ENCODE measurements at places on chromosomes 4 and X.

DNA sequence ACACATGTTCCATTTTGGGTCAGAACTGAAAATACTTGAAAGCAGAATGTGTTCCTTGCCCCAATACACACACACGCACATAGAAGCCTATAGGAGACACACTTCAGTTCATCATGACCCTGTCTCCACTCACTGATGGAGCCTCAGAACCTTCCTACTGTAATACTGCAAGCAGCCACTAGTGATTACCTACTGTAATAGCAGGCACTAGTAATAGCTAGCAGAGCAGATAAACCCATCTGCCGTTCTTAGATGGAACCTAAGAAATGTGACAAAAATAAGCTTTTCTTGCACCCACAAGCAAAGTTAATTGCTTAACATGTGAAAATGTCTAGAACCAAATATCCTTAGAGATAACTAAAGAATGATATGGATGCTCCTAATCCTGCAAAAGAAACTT lies 13.6 kb downstream of the AMTN start:
- DNase-seq, result no peak

DNA sequence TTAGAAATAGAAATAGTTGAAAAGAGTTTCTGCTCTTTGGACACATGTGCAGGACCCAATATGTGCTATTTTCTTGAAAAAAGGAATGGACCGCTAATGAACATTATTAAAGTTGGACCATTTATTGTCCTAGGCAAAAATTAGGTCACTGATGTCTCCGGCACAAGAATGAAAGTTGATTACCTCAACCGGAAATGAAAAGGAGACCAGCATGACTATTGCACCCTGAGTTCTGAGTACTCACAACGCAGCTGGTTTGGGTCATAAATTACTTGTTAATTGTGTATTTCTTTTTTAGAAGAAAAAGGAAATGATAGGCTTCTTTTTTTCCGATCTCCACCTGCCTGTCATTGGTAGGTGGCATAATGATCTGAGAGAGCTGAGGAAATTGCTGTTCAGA lies 232.7 kb downstream of the ARHGAP24 start:
- no peak for DNase-seq

DNA sequence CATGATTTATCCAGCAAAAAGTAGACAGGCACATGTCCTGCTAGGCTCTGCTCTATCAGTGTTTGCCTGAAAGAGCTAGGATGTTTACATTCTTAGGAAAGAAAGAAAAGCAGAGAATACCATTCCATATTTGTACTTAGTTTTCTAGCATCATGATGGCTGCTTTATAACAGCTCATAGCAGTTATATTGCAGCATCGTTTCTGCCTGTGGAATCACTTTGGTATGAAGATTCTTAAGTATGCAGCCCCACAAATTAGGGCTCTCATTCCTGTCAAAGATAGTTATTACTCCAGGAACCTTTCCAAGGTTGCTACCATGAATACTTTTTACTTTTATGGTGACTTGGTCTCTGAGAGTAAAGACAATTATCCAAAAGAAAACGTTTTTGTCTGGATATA lies 119.0 kb upstream of the MYOZ2 start:
- DNase-seq, result no peak

DNA sequence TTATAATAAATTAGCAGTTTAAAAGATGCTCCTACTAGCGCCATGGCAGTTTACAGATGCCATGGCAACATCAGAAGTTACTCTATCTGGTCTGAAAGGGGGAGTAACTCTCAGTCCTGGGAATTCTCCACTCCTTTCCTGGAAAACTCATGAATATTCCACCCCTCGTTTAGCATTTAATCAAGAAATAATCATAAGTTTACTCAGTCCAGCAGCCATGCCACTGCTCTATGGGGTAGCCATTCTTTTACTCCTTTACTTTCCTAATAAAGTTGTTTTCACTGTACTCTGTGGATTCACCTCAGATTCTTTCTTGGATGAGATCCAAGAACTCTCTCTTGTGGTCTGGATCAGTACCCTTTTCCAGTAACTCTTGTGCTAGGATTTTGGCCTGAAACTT lies 52.3 kb downstream of the GUCY1B1 start:
- DNase-seq, result no peak

GRCh38 chrX:24482823-24483415 lies 17.8 kb downstream of the PDK3 start:
- DNase-seq, result no peak

- no peak for DNase-seq
Measured at GRCh38 chr4:184590196-184590595, 59.1 kb downstream of the CASP3 start.

DNA sequence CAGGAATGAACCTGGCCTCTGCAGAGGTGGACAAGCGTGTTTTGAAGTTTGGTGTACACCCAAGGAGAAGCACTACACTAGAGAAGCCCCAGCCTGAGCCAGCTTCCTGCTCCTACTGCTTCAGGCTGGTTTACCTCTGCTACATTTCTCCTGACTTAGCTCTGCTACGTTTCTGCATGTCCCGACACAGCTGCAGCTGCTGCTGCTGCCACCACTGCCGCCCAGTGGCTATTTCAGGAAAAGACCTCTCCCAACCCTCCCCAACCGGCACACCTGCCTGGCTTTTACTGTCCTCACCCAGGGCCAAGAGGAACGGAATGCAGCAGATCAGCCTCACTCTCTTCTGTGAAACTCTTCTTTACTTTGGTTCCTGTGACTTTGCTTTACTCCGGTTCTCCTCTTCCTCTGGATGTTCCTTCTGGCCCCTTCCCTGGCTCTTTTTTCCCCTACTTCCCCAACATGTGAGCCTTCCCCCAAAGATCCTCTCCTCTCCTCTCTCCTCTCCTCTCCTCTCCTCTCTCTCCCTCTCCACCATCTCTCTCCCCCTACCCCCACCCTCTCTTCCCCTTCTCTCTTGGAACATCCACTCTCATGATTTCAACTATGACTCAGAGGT lies 3.1 kb upstream of the P2RY4 start:
- DNase-seq, result no peak

GRCh38 chr4:1247864-1248244 lies 1.1 kb downstream of the CTBP1 start:
- no peak for DNase-seq

- DNase-seq, result no peak
Measured at GRCh38 chr4:156968479-156968984, 3.1 kb downstream of the PDGFC start.

- DNase-seq, result no peak
Measured at GRCh38 chrX:111507933-111508332, 3.5 kb upstream of the SERTM2 start.

DNA sequence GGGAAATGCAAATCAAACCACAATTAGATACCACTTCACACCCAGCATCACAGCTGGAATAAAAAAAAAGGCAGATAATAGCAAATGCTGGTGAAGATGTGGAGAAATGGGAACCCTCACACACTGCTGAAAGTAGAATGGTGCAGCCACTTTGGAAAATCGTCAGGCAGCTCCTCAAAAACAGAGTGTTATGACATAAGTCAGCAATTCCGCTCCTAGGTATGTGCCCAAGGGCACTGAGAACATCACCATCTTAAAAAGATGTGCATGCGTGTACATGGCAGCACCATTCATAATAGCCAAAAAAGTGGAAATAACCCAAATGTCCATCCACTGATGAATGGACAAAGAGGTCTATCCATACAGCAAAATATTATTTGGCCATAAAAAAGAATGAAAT lies 28.0 kb downstream of the HMX1 start:
- DNase-seq, result no peak

DNA sequence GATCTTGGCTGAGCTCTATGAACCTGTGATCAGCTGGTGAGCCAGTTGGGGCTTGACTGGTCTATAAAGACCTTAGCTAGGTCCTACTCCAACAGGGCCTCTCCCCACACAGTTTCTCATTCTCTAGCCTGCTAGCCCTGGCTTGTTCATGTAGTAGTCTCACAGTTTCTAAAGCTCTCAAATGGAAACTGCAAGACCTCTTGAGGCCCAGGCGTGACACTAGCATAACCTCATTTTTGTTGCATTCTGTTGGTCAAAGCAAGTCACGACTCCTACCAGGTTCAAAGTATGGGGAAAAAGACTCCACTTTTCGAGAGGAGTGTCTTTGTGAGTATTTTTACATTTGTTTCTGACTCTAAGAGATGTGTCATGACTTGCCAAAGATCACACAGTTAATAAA lies 50.9 kb downstream of the CEP44 start:
- no peak for DNase-seq

DNA sequence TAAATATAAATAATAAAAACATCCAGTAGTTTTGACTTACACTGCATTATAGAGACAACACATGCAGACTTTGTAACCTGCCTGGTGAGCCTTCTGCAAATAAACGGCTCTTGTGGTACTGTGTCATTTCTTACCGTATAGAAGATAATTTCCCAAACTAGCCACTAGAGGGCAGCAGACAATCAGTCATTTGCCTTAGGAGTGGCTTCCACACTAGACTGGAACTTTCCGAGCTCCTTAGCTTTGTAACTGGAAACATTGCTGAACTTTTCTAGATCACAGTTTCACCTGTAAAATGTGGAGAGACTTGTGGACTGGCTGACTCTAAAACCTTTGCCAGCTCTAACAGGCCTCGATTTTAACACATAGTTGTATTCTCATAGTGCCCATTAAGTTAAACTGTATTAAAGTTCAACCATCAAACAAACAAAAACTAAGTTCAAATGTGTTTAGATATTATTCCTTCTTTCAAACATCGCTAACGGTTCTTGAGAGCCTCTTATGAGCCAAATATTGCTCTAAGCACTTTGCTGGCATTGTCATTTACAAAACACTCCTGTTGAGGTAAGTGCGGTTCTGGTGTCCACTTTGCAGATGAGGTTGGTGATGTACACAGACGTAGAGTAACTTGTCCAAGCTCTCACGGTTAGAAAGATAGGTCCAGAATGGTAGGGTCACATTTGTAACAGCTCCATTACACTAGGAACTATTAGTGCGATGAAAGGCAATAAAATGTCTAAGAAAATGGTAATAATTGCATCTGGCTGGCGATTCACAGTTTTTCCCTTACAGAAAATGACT lies 345.5 kb downstream of the ANK2 start:
- DNase-seq, result no peak

DNA sequence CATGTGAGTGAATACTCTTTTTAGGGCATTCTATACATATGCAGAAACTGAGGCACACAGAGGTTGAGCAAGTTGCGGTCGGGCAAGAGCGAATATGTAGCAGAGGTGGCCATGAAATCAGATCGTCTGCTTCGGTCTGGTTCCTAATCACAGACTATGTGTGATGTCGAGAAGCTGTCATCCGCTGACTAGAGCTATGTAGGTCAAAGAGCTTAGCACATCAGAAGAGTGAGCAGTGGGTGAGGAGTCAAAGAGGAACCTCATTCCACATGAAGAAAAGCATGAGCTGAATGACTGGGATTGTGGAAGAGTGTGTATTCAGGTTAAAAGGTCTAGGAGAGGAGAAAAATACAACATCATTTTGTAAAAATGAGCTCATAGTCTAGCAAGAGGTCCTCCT lies 19.0 kb downstream of the GAB3 start:
- DNase-seq, result no peak

DNA sequence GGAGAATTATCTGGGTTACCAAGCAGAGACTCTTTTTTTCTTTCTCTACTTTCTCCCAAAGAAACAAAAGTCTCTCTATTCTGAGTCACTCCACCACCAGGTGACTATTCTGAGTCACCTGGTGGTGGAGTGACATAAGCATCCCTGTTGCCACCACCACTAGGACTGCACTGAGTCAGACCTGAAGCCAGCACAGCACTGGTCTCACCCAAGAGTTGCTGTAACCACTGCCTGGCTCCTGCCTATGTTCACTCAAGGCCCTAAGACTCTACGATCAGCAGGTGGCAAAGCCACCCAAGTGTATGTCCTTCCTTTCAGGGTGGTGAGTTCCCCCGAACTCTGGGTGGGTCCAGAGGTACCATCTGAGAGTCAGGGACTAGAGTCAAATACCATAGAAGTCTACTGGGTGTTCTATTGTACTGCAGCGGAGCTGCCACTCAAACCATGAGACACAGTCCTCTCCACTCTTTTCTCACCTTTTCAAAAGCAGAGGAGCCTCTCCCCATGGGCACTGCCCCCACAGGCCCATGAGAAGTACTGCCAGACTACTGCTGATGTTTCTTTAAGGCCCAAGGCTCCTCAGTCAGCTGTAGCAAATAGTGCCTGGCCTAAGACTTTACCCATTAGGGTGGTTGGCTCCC lies 209.6 kb upstream of the IRS4 start:
- DNase-seq, result no peak

DNA sequence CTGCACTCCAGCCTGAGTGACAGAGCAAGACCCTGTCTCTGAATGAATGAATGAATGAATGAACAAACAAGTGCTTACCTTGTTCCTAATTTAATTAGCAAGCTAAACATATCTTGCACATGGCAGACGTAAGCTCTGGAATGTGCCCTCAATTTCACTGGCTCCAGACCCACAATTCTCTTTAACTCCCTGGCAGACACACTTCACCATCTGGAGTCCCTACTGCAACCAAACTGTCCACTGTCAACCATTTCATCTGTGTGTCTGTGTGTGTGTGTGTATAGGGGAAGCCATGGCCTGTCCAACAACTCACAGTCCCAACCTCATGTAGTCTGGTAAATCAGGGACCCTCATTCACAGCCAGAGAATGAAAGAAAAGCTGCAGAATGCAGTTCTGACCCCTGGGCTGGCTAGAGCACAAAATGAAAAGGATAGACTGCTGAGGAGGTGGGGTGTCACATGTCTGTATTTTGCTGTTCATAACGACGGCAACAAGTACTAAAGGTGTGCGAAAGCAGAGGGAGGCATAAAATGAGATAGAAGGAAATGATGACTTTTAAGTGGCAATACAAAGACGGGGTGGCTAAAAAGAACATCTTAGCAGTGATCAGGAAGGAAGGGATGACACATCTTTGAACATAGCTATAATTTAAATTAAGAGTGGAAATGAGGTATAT lies 114.1 kb downstream of the TSPAN5 start:
- no peak for DNase-seq

- no peak for DNase-seq
Measured at GRCh38 chr4:153936121-153936520, 147.2 kb upstream of the SFRP2 start.

DNA sequence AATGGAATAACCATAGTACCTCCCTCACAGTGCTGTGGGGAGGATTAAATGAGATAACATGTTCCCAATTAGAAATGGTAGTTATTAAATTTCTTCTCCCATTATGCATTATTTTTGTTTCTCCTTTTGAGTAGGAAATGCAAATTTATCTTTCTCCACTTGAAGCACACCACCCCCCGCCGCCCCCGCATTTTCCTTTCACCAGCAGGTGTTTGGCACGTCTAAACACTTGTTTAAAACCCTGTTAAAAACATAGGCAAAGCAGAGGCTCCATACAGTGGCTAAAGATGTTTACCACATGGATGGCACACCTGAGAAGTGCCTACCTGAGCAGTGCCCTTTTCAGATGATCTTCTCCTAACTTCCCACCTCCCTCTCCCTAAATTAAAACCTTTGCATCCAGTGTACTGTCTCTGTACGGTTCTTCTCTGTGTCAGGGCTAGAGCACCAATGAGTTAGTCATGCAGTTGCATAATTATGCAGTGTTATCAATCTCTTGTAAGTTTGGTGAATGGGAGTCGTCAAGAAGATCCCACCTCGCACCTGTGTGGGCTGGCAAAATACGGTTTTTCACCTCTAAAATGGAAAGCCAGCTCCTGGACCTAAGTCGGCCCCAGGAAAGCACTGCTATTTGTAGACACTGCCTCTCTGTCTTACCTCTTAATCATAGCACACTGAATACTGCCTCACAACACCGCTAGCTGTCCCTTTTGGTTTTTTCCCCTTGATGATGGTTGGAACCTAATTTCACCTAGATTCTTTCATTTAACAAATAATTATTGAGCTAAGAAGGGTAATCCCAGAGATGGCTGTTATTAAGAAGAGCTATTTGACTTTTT lies 122.0 kb downstream of the CT47B1 start:
- DNase-seq, result no peak

Measured in 8988T (cell line).